Activated naive CD4-positive, alpha-beta T cell treated with anti-CD3 and anti-CD28 coated beads for 36 hours (primary cell): ENCODE measurements at places on chromosomes 11 and 22.

DNA sequence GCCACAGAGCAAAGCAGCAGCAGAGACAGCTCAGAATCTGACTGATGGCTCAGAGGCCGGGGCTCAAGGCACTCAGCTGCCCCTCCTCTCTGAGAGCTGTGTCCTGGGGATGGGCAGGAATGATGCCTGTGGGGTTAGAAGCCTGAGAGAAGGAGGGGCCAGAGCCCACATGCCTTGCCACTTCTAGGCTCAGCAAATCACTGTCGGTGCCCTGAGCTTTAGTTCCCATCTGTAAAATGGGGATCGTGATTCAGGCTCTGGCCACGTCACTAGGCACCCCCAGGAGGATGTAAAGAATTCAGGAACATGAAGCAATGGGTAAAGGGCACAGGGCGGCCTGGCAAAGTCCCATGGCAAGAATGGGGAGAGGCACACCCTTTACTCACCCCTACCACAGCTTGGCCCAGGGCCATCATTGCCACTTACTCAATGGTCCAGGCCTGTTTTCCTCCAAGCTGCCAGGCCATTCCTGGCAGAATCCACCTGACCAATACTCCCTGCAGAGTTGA is 3.4 kb upstream of the CDC42EP2 start:
- no peak for DNase-seq

- no peak for DNase-seq
Measured at GRCh38 chr22:22243033-22243680, 1.4 kb upstream of the VPREB1 start.

DNA sequence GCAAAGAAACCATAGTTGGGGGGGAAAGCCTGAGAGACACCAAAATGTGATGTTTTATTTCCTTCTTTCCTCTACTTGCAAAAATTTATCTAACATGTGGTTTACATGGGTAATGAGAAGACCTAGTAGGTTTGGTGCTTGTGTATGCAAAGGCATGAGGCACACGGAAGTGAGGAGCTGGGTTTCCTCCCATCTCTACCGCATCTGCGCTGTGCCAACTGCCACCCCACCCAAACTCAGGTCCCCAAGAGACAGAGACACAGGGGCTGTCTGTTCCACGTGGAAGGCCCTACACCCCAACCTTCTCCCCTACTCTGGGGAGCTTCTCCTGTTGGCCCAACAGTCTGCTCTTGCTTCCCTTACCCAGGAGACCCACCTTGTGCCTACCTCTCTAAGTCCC is 4.8 kb downstream of the RTL6 start:
- no peak for DNase-seq

GRCh38 chr22:22593250-22593649 is 34.2 kb upstream of the PRAME start:
- no peak for DNase-seq

DNA sequence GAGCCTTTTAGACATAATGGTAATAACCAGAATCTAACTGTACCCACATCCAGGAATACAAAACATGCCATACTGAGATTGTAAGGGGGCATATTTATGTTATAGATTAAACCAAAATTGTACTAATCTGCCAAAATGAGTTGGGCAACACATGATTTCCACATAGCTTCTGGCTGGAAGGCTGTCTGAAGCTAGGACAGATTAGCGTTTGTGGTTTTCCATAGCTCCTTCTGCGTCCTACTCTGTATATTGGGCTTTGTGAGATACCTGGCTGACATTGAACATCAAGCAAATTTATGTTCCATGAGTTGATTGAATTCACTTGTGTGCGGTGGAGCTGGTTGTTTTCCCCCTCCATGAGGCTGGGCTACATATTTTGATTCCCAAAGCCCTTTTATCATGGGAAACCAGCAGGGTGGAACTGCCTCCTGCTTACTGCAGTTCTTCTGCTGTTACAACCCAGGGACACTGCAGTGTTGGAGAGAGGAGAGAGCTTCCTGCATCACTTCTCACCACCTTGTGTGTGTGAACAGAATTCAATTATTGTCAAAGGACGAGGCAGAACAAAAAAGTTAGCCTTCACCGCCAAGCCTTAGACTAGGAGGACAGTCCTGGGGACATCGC is 114.9 kb downstream of the C11orf91 start:
- no peak for DNase-seq

GRCh38 chr22:50261615-50262459 is at the start of gene MAPK12:
MAPK12 (minus strand) TSS chr22:50261683; CDS start chr22:50261509, 174 bp downstream.
- no peak for DNase-seq

- no peak for DNase-seq
Measured at GRCh38 chr11:115886422-115886733, 382.2 kb upstream of the CADM1 start.

- DNase-seq, result no peak
Measured at GRCh38 chr11:112777283-112777751, 183.9 kb upstream of the NCAM1 start.

- no peak for DNase-seq
Measured at GRCh38 chr11:12053606-12054361, 45.4 kb upstream of the DKK3 start.

DNA sequence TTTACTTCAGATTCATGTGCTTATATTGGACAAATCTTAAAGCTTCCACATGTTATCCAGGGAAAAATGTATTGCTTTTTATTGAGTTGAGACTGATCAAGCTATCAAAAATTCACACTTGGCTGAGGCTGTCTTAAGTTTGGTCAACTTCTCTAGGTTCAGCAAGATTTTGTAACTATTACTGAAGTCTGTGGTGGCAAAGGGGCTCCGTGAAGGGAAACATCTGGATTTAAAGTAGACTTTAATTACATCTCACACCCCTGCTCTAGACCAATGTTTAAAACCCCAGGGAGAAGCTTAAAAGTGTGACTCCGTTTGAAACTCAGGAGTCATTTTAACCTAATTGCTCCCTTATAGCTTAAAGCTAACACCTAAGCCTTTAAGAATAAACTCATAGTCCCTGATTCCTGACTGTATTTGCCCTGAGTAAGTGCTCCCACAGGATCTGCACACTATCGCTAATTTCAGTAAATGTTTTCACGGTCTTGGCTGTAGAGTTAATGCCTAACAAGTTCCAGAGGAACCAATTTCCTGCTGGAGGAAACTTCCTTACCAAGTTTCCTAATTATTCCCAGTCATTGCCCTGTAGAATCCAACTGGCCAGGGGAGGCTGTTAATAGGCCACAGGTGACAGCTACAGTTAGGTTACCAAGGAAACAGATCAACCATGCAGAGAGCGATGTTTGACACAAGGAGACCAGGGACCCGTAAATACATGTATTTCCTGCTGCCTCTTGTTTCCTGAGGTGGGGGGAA is 40.5 kb downstream of the OR10A6 start:
- DNase-seq, result no peak

GRCh38 chr11:79116600-79116999 is 324.2 kb downstream of the TENM4 start:
- DNase-seq, result no peak

DNA sequence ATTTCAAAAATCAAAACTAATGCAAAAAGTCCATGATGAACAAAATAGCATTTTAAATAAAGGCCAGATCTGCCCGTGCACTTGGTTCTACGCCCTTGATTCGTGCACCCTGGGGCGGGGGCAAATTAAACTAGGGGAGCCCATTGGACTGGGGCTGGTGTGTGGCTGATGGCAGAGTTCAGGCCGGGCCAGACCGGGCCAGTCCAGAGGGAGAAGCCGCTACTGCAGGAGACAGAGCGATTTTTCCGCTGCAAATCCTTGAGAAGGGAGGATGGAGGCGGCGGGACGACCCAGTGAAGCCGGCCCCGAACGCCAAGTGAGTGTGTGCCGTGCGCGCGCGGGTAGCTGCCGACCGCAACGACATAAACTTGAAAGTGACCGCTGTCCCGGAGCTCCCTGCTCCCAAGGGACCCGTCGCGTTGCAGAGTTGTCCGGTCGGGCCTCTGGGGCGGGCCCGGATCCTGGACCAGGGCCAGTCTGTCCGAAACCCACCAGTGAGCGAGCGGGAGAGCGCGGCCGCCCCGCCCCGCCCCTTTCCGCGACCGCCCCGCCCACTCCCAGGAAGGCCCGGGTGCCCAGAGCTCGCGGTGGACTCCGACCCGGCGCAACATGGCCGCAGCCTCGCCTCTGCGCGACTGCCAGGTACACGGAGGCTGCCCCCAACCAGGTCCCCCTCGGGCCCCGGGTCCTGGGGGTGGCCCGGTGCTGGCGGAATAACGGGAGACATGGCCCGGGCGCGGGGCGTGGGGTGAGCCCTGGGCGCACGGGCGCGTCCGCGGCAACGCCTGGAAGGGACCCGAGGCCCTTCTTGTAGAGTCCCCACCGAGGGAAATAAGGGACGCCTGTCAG is at the start of gene TTC38:
Gene TTC38, plus strand, starts transcription at position 578 of the 849 bp plus-strand sequence. Its CDS starts 32 bp downstream, at position 610.
- DNase-seq, result peak; percentile 42

GRCh38 chr22:33806191-33806590 is 114.1 kb downstream of the LARGE1 start:
- no peak for DNase-seq

DNA sequence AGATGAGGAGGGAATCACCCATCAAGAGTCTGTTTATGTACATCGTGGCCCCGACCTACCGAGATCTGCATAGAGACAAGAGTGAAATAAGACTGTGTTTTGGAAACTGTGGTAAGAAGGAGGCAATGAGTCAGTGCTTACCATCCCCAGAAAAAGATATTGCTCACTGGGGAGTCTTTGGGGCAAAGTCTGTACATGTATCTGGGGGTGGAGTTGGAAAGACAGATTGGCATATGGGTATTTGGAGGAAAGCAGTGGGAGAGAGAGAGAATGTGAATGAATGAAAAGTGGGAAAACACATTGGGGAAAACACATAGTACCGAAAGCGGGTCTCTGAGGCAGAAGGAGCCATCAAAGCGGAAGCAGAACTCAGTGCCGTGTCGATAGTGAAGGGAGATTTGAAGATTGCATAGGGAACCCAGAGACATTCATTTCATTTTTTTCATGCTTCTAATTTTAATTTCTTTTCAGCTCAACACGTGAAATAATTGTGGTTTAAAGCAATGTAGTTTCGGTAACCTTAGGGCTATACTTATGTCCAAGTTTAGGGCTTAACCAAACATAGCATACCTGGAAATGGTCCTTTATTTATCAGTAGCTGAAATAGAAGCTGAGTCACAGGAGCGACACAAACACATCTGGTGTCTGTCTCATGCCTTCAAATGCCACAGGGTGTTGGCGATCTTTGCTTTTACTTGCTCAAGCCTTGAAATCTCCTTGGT is 98.6 kb upstream of the CD44 start:
- DNase-seq, result peak; percentile 83

DNA sequence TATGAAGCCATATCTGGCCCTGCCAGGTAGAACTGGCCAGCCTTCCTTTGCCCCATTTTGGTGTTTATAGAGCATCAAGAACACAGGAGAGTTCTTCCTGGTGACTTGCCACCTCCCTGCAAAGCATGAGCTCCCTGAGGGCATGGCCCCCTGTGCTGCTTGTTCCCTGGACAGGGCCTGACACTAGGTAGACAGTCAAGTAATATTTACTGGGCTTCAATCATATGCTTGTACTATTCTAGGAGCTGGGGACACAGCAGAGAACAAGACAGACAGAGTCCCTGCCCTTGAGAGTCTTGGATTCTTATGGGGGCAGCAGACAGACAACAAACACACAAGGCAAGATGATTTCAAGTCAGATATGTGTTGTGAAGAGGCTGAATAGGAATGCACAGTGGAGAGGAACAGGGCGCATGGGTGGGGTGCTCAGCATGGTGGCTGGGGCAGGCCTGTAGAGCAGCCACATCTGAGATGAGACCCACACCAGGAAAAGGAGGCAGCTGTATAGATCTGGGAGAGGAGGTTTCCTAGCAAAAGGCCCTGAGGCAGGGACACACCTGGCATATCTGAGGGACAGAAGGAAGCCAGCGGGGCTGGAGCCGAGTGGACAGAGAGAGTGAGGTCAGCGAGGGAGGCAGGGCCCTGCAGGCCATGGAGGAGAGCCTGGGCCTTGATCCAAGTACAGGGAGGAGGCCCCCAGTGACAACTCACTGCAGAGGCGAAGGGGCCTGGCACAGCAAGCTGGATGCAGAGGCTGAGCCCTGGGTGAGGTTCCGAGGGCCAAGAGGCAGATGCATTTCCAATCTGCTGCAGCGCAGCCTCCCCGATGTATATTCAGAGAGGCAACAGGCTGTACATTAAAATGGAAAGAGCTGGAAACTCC is 10.2 kb upstream of the CBX6 start:
- DNase-seq, result no peak
